ENCODE measurements at places on chromosomes 2 and 18. TPM values are rescaled to one million over a fixed set of nuclear protein-coding genes. Genes with fewer than 3 reads are reported as not detected.

SERPINB10 gene
- not detected for polyA plus RNA-seq

STARD6 gene
- not detected for polyA plus RNA-seq

DNA sequence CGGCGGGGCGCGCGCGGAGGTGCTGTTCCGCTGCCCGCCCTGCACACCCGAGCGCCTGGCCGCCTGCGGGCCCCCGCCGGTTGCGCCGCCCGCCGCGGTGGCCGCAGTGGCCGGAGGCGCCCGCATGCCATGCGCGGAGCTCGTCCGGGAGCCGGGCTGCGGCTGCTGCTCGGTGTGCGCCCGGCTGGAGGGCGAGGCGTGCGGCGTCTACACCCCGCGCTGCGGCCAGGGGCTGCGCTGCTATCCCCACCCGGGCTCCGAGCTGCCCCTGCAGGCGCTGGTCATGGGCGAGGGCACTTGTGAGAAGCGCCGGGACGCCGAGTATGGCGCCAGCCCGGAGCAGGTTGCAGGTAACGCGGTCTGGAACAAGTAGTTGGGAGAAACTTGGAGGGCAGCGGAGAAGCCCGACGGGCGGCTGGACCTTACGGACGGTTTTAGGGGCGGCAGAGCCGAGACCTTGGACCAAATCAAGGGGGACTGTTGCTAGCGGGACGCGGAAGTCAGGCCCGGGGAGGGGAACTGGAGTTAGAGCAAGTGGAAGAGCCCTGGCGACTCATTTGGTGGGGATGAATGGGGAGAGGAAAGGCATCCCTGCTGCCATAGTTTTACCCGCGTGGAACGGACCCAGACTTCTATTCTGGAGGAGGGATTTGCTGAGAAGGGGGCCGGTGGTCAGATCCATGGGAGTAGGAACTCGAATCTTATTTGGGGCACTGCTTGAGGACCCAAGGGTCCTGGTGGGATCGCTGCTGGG lies 573 bp downstream of the IGFBP2 start:
- DNase-seq, result peak; percentile 37

GRCh38 chr2:224395620-224396390 lies 6.1 kb downstream of the FAM124B start:
- no peak for DNase-seq

Measured in heart left ventricle (tissue), 16 donors.